CD14-positive monocyte (primary cell): ENCODE measurements at places on chromosomes 2 and 18.

- peak; percentile 27 for DNase-seq
Observed at GRCh38 chr2:173355132-173355865, 627 bp downstream of the CDCA7 start.

- no peak for DNase-seq
Observed at GRCh38 chr2:134647607-134648256, 71.1 kb downstream of the TMEM163 start.

DNA sequence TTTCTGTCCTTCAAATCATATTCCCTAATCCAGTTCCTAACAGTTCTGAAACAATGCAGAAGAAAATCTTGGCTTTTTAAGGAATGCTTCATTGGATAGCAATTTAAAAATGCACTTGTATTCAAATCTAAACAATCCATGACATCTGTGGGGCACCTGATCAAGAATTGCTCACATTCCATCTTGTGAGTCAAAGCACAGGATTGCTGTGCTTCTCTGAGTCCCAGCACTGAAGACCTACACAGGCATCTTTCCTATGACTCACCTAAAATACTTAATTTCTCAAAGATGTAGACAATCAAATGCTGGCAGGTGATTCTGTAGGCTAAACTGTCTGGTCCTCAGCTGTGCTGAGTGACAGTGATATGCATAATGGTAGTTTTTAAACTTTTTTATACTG is 10.1 kb upstream of the ATP8B1 start:
- no peak for DNase-seq

- no peak for DNase-seq
Observed at GRCh38 chr2:234091883-234092282, 41.4 kb downstream of the SPP2 start.

DNA sequence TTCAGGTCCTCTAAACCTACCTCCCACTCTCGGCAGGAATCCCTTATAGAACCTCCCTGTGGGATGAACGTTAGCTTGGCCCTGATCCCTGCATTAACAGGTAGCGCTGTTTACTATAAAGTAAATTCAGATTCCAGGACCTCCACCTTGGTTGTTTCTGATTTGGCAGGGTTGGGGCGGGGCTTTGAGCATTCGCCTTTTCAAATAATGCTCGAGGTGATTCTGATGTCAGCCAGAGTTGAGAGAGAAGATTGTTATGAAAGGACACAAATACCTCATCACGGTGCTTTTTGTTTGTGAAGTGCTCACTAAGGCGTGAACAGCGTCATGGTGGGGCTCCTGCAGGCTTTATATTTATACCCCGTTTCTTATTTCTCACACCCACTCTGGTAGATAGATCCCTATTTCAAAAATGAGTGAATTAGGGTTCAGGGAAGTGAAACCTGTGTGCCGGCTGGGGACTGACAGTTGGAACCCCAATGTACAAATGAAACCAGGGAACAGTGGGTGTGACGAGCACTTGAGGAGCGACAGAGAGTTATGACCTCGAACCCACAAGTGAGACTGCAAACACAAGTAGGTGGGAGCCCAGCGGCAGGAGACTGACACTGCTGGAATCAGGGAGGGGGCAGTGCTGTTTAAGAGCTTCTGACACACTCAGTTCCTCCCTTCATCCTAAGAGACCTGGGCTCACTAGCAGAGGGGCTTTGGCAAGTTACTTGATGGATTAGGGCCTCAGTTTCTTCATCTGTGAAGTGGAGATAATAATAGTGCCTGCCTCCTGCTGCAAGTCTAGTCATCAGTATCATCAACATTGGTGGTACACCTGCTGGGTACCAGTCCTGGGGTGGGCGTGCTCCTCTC is 14.2 kb upstream of the CXCR4 start:
- peak; percentile 92 for DNase-seq

DNA sequence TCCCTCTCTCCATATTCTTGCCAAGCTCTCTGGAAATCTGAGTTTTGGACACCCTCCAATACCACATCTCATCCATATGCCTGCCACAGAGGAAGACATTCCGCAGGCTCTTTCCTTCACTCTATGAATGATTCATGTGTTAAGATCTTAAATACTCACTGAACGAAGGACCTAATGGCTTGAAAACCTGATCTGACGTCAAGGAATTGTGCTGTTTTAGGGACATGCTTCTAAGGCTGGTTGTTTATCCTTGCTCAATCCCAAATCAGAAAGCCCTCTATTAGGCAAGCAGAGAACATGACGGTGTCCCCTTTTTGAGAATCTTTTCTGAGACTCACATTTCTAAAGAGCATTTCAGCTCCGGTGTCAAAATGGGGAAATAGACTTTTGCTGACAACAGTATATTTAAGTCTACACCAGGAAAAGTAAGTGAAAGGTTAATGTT is 83.7 kb upstream of the GALNT5 start:
- no peak for DNase-seq

- no peak for DNase-seq
Observed at GRCh38 chr18:40222776-40223175, 1732.3 kb upstream of the PIK3C3 start.

DNA sequence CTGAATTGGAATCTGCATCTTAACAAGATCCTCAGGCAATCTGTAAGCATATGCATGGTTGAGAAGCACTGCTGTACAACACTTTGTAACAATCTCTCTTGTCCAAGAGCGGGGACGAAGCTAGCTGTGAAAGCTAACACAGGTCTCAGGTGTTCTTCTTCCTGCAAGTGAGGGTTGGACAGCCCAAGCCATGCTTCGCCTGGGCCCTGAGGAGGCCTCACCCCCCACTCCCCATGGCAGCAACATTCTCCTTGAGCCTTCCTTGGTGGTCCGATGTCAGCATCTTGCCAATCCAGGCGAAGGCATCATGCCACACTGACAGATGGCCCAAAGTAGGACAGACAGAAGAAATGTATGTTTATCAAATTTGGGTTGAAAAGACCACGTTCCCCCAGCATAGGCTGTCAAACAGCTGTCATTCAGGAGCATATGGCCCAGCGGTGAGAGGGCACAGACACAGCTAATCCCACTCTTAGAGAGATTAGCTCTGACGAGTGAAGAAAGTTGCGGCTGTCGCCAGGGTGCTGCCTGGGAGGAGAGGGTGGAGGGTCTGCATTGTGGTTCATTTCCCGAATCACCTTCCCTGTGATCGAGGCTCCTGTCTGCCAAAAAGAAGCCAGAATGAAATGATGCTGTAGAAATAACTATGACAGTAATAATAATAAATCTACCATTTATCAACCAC is 344.7 kb downstream of the MYCN start:
- no peak for DNase-seq

DNA sequence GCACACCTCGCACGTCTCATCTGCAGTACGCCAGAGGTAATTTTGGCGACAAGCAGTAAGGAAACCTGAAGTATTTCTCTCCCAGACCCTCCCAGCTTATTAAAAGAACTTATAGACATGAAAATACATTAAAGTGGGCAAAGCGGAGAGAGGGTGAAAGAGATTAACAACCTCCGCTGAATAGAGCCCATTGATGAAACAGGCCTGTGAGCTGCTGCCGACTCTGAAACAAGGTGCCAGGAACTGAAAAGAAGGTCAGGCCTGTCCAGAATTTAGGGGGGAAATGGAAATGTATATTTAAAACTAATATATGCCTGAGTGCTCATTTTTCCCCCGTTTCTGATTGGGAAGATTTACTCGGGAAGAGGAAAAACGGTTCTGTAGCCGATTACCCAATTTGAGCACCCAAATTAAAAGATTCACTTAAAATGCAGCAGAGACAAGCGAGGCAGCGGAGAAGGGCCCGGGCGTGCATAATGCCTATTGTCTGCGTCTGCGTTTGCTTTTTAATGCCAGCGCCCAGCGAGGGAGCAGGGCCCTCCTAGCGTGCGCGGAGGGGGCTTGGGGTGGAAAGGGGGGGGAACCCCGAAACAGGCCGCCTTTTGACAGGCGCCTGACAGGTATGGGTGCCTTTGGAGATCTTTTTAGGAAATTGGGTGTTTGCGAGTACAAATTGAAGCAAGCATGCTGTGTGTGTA is 316.2 kb downstream of the GBX2 start:
- DNase-seq = no peak

- DNase-seq = no peak
Observed at GRCh38 chr2:28487258-28487657, 8.6 kb upstream of the PLB1 start.

GRCh38 chr2:136052369-136053362 is 65.3 kb downstream of the CXCR4 start:
- no peak for DNase-seq

- DNase-seq = no peak
Observed at GRCh38 chr2:152925547-152926448, 207.4 kb downstream of the ARL6IP6 start.

DNA sequence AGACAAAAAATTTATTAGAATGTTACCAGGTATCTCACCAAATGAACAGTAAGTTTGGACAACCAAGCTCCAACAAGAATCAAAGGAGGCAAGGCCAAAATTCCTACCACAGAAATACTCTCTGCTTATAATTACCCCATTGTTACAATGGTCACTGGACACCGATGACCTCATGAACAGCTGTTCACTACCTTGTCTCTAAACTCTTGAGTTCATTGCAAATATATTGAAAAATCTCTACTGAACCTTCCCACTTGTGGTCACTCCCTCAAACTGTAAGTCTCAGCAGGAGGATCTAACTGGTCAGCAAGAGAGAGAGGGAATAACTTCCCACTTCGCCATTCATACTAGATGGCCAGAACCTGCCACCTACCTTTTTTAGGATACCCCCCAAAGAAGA is 50.0 kb downstream of the ERBB4 start:
- no peak for DNase-seq

- no peak for DNase-seq
Observed at GRCh38 chr2:168060986-168061750, 186.2 kb downstream of the STK39 start.

GRCh38 chr2:17401096-17401495 is 117.1 kb downstream of the RAD51AP2 start:
- DNase-seq = no peak

DNA sequence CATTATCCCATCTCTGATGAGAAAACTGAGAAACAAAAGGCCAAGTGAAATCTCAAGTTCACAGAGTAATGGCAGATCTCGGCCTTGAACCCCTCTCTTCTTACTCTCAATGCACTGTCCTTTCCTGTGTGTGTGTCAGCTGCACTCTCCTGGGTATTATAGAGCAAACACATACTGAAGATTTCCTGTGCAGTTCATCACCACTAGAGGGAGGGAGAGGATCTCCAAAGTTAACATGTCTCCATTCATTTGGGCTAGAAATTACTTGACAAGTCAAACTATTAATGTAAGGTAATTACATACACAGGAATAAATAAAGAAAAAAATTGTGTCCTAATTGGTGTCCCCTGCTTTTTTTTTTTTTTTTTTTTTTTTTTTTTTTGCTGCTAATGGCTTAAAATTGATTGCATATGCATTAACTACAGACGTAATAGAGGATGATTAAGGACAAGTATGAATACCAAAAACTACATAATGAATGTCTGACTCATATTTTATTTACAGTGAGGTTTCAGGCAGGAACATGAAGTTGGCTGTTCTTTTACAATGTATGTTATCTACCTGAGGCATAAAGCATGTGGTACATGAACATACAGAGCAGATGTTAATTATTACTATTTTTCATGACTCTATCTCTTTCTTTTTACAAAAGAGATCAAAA is 269.2 kb downstream of the NYAP2 start:
- peak; percentile 39 for DNase-seq

GRCh38 chr2:128526455-128526976 is 207.8 kb upstream of the HS6ST1 start:
- no peak for DNase-seq

DNA sequence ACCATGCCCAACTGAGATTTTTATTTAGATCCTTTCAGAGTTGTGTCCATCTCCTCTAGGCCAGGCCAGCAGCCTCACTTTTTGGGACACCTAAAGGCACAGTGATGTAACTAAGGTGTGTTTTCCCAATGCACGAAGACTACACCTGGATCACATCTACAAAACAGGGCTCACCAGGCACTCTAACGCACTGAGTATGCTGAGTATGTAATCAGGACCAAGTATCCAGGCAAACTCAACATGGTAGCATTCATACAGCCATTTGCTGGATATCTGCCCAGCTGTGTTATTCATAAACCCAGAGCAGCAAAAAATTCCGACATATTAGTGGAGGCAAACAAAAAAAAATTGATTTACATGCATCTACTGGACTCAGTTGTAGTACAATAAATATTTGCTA is 33.8 kb downstream of the LPIN2 start:
- DNase-seq = no peak

- no peak for DNase-seq
Observed at GRCh38 chr2:172031536-172031935, 31.8 kb downstream of the METAP1D start.
